ENCODE measurements at places on chromosomes 5 and 9.

- H3K4me1 ChIP-seq = no peaks in the 10 kb centered on the region
- no peak overlapping the region for H3K4me3 ChIP-seq
- H3K36me3 ChIP-seq = no peaks in the 10 kb centered on the region
- H3K27me3 ChIP-seq = peaks cover 18% of the 10 kb centered on the region
- DNase-seq = no peak
Measured at GRCh38 chr9:86644675-86645034, 290.4 kb upstream of the TUT7 start.

DNA sequence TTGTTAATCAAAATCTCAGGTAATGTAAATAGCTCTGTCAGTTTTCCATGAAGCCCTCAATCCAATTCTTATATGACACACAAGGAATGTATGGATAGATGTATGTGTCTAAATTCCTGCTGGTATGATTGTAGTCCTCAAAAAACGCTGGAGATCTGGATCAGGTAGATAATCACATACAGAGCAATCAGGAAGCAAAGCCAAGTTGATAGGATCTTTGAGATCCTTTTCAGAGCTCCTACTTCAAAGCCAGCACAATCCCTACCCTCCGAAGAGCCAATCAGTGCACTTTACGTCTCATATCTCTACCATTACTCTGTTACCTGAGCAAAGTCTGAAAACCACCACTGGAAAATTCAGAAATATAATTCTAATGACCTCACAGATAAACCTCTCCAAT lies 27.4 kb downstream of the TYRP1 start:
- no peaks in the 10 kb centered on the region for H3K36me3 ChIP-seq
- no peak overlapping the region for H3K27ac ChIP-seq
- H3K27me3 ChIP-seq = no peaks in the 10 kb centered on the region
- H3K4me3 ChIP-seq = no peak overlapping the region
- DNase-seq = no peak
- no peaks in the 10 kb centered on the region for H3K4me1 ChIP-seq

DNA sequence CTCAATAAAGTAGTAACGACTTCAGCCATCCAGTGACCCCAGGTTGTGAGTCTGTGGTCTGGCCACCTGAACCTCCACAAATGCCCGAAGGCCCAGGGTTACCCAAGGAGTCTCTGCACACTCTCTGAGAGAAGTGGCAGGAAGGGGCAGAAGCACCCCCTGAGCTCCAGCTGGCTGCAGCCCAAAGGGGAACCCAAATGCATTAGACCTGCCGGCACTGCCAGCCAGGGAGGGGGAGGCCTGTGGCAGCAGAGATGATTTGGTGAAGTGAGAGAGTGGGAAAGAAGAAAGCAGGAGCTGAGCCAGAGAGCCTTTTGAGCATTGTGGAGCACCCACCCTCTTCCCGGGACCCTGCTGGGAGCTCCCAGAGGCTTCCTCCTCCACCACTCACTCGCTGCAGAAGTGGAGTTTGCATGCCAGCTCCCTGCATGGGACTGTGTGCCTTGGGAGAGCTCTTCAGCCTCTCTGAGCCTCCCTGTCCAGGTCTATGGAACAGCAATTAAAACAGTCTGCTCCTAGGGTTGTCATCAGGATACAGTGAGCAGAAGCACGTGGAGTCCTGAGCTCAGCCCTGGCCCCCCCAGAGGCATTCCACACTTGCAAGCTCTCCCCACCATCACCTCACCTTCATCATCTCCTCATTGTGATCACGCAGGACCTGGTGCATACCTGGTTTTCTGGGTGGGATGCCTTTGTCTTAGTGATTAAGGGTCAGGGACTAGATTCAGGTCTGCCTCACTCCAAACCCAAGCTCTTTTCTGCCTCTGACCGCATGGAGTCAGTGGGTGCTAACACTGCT lies 13.8 kb upstream of the ANGPTL2 start:
- no peak for DNase-seq
- no peak overlapping the region for H3K27ac ChIP-seq
- H3K36me3 ChIP-seq = no peaks in the 10 kb centered on the region
- H3K27me3 ChIP-seq = no peaks in the 10 kb centered on the region
- no peak overlapping the region for H3K4me3 ChIP-seq
- H3K4me1 ChIP-seq = peaks cover 22% of the 10 kb centered on the region

DNA sequence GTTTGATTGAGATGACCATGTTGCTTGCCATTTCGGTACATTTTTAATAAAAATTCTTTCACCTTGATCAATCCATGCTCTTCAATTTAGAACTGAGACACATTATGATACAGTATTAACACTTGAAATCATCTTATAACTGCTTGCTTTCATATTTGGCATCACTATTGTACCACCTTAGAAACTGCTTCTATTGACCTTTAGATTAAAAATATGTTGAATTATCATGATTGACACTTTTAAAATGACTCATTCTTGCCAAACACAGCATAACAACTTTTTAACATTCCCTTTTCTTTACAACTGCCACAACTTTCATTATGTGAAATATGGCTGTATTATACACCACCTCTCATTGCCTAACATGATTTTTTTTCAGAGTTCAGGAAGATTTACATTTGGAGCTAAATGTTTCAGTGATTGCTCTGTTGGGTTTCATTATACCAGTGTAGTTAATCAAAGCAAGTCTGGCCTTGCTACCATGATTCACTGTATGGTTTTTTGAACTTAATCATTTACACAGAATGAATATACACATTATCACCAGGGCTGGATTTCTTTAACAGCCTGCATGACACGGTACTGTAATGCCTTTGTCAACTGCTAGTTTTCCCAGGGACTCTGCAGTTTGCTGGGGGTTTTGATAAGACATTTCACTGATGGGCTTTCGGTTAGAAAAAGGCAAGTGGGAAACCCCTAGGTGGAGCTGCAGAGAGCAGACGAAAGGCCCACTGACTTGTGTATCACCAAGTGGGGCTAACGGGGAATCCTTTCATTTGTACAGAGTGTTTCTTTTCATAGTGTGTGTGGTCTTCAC lies 93.6 kb upstream of the TLE4 start:
- H3K4me1 ChIP-seq = no peaks in the 10 kb centered on the region
- no peak overlapping the region for H3K27ac ChIP-seq
- no peaks in the 10 kb centered on the region for H3K27me3 ChIP-seq
- no peaks in the 10 kb centered on the region for H3K36me3 ChIP-seq
- H3K4me3 ChIP-seq = no peak overlapping the region
- no peak for DNase-seq

GRCh38 chr5:78768781-78769380 lies 120.3 kb upstream of the LHFPL2 start:
- no peaks in the 10 kb centered on the region for H3K36me3 ChIP-seq
- H3K4me1 ChIP-seq = no peaks in the 10 kb centered on the region
- H3K27ac ChIP-seq = no peak overlapping the region
- no peak overlapping the region for H3K4me3 ChIP-seq
- no peaks in the 10 kb centered on the region for H3K27me3 ChIP-seq
- DNase-seq = no peak

DNA sequence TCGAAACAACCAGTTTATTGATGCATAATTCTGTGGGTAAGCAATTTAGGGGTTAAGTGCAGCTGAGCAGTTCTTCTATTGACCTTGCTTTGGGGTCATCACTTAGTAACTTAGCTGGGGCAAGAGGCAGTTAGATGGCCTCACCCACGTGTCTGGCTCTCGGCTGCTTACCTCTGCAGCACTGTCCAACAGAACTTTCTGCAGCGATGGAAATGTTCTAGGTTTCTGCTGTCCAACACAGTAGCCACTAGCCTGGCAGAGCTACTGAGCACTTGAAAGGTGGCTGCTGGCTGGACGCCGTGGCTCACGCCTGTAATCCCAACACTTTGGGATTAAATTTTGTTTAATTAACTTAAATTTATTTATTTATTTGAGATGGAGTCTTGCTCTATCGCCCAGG lies 13.1 kb upstream of the URM1 start:
- DNase-seq = no peak
- H3K4me1 ChIP-seq = peaks cover 28% of the 10 kb centered on the region
- no peak overlapping the region for H3K27ac ChIP-seq
- peaks cover 4% of the 10 kb centered on the region for H3K36me3 ChIP-seq

DNA sequence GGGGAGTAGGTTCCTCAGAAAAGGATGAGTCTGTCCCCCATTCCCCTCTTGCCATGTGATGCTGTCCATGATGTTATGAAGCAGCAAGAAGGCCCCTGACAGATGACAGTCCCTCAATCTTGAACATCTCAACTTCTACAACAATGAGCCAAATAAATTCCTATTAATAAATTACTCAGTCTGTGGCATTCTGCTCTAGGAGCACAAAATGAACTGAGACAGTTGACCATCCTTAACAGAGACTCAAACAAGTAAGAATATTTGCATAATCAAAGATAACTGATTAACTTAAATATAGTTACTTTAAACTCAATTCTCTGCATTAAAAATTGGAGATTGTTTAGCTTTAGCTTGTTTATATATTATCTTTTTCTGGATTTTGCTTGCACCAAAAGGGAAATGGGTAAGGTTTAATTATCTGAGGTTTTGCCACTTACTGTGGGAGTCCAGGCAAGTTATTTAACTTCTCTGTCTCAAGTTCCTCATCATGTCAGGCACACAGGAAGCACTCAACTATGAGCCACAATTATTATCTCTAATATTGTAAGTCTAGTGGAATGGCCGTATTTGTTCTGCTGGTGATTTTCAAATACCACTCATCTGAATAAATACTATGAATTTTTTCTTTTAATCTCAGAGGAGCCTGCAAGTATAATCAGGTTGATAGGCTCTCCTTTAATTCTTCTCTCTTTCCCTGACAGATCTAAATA lies 162.9 kb downstream of the TSSK1B start:
- H3K4me1 ChIP-seq = no peaks in the 10 kb centered on the region
- H3K36me3 ChIP-seq = no peaks in the 10 kb centered on the region
- H3K4me3 ChIP-seq = no peak overlapping the region
- DNase-seq = no peak
- H3K27me3 ChIP-seq = no peaks in the 10 kb centered on the region
- no peak overlapping the region for H3K27ac ChIP-seq

DNA sequence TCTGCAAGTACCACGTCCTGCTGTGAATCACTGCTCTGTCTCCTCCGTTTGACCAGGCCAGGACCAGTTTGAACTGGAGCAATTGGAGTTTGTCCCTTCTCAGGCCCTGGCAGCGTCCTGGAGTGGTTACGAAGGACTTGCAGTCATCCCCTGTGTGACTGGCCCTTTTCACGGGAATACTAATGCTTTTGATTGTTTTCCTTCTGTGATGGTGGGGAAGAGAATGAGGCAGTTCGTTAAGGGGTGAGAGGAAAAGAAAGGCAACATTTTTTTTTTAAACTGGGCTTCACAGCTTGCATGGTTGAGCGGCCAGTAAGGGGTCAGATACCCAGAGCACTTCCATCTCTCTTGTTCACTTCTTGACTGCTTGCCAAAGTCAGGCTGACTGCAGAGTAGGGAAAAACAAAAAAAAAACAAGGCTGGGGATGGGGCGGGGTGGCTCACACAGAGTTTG lies 153.5 kb upstream of the STK32A start:
- no peak overlapping the region for H3K4me3 ChIP-seq
- DNase-seq = no peak
- peaks cover 5% of the 10 kb centered on the region for H3K27me3 ChIP-seq
- H3K4me1 ChIP-seq = no peaks in the 10 kb centered on the region

DNA sequence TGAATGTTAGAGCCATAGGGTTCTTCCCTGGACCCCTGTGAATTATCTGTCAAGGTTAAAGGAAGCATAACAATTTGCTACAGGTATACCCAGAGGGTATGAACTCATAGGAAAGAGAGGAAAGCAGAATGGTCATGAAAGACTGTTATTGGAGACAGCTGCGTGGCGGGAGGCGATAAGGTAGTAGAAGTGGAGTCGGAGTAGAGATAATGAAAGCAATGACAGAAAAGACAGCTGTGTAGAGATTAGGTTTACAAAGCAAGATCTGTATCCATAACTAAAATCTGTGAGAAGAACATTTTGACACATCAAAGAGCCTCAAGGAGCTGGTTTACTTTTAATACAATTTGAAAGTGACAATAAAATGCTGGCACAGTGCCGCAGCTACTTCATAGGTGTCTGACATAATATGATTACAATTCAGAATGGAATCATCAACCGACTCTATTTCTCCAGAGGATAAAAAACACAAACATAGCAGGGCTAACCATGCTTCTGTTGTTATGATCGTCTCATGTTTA lies 603.9 kb downstream of the CDH12 start:
- no peaks in the 10 kb centered on the region for H3K27me3 ChIP-seq
- no peak overlapping the region for H3K4me3 ChIP-seq
- no peak for DNase-seq

DNA sequence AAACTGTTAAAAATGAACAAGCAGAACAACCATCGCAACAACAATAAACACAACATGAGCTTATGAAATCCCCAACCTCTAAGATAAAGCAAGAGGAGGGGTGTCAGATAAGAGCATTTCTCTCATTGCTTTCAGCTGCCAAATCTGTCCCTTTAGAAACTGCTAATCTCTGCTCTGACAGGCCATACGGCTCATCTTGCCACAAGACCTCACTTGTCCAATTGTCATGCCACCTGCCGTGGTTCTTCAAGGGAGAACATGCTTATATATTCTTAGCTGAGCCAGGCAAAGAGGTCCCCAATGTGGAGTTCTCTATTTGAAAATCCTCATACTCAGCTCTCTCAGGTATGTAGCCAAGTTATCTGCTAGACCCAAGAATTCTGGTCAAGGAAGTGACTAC lies 405.0 kb upstream of the TNC start:
- H3K36me3 ChIP-seq = no peaks in the 10 kb centered on the region
- no peak overlapping the region for H3K27ac ChIP-seq
- H3K27me3 ChIP-seq = 0 out of 2 replicates have a peak, but pooled peaks cover 3% of the 10 kb centered on the region
- no peak for DNase-seq

GRCh38 chr5:160788102-160788660 lies 63.8 kb downstream of the ATP10B start:
- H3K4me1 ChIP-seq = no peaks in the 10 kb centered on the region
- H3K27me3 ChIP-seq = no peaks in the 10 kb centered on the region
- H3K36me3 ChIP-seq = no peaks in the 10 kb centered on the region
- no peak overlapping the region for H3K27ac ChIP-seq
- no peak for DNase-seq

GRCh38 chr5:147619281-147619878 lies 109.5 kb upstream of the DPYSL3 start:
- no peak overlapping the region for H3K4me3 ChIP-seq
- no peaks in the 10 kb centered on the region for H3K36me3 ChIP-seq
- DNase-seq = no peak

Data from HCT116 (cell line).